Activated CD4-positive, alpha-beta T cell treated with anti-CD3 and anti-CD28 coated beads, Interleukin-2, amount 10 ng/mL, durations not matched to agents 24 days and 14 days (primary cell): ENCODE measurements at places on chromosomes 7 and 10.
A peak's percentile ranks its signal among the peaks of the same experiment; 100 is the strongest.

DNA sequence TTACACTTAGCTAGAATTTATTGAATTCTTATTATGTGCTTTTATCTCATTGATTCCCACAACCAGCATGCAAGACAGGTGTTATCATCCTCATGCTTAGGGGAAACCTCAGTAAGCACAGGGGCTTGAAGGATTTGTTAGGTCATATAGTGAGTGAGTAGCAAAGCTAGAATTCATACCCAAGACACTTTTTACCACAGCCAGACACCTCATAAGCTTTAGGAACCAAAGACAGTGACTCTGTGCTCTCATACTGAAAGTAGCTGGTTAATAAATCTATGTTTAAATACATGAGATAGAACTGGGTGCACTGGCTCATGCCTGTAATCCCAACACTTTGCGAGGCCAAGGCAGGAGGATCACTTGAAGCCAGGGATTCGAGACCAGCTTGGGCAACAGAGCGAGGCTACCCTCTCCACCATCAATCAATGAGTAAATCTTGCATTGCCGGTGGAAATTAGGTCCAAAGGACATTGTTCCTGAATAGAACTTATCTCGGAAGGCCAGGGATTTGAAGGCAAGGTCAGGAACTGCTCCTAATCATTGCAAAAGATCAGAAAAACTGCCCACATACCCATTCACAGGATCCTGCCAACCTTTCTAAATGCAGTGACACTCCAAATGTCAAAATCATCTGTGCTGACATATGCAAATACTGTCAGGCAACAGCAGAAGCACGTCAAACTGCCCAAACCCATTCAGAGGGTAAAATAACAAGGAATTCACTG lies 523.5 kb downstream of the PARD3 start:
- no peak for DNase-seq

GRCh38 chr7:114670676-114671075 lies 251.2 kb upstream of the MDFIC start:
- DNase-seq: no peak

DNA sequence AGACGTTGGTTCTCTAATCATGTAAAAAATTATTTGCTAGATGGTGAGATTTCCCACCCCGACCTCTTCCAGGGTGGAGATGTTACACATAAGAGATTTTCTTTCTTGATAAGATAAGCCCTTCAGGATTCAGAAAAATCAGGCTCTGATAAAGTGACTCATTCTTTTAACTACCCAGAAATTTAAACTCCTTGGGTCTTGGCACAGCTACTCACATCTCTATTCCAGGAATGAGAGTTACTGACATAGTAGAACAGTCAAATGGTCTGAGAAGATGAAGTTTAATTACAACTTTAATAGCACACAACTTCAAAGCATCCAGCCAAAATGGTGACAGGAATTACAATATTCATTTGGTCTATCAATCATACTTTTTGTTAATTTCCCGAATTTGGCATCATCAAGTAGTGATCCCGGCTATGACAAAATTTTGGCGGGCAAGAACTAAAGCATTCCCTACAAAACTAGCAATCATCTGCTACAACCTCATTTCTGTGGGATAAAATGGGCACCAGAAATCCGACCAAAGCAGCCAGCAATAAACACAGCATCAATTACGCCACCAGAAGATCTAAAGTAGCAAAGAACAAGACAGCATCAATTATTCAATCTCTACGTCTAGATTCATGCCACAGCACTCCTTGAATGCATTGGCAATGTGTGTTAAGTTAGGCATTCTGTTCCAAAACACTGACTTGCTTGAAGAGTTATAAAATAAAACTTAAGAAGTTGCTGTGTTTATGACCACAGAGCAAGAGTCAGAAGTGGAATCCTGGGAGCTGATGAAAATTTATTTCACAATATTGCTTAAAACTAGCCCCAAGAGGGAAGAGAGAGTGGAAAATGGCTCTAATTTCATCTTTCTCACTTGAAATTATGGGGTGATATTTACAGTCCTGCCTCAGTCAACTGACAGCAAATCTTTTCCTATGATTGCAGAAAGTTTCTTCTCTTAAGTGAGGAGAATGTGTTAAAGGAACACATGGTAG lies 565.7 kb upstream of the ANKRD30A start:
- DNase-seq: no peak

DNA sequence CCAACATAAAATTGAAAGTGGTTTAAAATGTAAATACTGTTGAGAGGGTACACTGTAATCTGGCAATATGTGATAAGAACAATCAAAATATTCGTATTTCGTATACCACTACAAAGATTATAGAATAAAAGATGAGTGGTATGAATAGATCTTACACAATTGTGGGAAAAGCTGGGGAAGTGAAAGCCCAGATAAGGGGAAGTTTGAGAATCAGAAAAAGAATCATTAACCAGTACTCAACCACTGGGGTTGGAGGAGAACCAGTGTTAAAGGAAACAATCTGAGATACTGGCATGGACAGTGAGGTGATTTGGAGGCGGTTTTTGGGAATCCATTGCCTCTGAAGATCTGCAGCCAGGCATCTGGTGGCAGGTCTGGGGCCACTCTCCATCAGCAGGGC lies 59.7 kb upstream of the CDK14 start:
- no peak for DNase-seq

DNA sequence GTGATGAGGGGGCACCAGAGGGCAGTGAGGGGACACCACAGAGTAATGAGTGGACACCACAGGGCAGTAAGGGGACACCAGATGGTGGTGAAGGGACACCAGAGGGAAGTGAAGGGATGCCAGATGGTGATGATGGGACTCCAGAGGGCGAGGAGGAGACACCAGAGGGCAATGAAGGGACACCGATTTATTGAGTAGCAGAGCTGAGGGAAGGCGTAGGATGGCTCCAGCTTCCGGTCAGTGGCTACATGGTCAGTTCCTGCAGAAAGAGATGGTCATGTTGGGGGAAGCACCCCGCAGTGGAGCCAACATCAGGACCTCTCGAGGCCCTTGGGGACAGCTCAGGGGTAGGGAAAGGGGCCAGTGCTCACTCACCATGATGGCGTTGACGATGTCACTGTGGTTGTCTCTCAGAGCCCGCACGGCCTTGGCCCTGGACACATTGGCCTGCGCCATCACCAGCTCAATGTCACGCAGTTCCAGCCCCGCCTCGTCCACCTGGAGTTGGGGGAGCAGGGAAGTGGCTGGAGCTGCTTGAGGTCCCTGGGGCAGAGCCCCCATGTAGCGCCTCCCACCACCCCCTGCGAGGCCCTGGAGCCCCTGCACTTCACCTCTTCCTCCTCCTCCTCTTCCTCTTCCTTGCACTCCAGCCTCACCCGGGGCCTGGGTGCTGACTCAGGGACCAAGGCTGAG lies 8.4 kb downstream of the NACAD start:
- peak; percentile 74 for DNase-seq

DNA sequence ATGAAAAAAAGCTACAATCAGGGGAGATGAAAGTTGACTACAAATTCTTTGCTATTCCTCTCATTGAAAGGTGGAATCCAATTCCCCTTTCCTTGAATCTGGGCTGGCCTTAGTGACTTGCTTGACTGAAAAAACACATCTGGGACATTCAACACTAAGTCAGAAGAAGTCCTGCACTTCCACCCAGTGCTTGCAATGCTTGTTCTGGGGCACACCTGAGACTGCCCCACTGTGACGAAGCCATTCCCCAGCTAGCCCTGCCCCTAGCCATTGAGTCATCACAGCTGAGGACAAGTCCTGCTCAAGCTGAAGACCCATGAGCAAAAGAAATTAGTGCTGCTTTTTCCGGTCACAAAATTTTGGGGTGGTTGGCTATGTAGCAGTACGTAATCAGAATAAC lies 19.2 kb upstream of the GRID1 start:
- no peak for DNase-seq

- no peak for DNase-seq
Observed at GRCh38 chr10:109247814-109248213, 675.5 kb downstream of the XPNPEP1 start.

DNA sequence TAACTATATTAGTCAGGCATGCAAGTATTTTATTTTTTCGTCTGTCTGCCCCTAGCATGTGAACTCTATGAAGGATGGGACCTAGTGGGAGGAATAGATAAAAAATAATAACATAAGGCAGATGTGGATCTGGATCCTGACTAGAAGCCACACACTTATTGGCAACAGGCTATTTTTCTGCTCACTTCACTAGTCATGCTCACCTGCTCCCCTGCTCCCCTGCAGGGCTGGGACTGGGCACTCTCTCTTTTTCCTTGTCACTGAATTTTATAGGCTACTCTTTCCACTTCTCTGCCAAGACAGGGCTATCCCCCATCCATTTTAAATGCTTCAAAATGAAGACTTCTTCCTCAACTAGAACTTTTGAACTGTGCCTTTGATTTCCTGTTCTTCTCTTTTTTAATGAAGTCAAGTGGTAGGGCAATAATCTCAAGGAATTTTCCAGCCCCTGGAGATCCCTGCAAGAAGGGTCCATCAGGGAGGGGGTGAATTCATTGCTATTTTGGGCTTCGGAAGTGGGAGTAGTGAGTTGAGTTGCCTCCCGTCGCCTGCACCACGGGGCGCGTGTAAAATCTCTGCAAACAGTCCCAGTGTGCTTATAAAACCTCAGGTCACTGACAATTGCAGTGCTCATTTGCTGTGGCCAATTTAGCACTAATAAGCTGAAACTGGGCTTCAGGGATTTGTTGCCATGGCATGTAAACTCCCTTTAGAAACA lies 156.7 kb upstream of the NPVF start:
- DNase-seq: no peak

DNA sequence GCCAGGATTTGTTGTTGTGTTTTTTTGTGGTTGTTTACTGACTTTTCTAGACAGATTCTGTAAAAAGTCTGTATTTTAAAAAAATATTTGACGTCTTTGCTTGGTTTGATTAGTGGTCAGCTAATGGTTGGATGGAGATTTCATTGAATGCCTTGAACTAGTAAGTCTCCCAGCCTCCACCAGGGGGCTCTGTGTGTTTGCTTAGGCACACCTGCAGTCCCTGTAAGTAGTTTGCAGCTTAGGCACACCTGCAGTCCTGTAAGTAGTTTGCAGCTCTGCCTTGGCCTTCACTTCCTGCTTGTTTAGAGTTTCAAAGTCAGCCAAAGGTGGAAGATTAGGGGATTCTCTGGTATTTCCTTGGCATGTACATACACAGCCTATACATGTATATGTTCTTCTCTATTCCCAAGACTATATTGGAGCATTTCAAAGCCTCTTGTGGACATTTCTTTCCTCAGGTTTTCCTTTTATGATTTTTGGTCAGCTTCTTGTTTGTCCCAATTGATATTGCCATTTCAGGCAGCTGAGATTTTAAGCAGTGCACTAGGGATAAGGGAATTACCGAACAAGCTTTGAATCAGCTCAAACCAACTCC lies 101.6 kb downstream of the CCSER2 start:
- peak; percentile 87 for DNase-seq

GRCh38 chr10:27599546-27599945 lies 95.4 kb downstream of the RAB18 start:
- peak; percentile 37 for DNase-seq

GRCh38 chr7:519484-520390 lies at the start of gene PDGFA:
Gene PDGFA (minus strand): TSS chr7:519846. CDS start chr7:519001, 845 bp downstream.
- DNase-seq: peak; percentile 73

GRCh38 chr7:96174812-96175211 lies 147.1 kb downstream of the SLC25A13 start:
- DNase-seq: no peak

DNA sequence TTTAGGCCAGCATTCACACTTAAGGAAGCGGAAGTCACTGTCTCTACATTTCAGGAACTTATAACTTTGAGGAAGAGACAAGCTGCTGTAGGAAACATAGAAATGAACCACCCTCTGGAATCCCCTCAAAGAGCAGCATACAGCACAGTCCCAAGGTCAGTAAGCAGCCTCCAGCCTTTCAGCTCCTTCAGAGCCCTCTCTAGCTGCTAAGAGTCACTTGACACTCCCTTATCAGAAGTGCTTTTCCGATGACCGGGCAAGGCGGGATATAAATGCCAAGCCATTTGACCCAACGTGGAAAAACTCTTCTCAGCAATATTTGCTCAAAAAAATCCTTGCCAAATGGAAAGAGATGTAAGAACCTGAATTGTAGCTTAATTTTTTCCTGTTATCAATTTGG lies 1284.3 kb downstream of the XPNPEP1 start:
- no peak for DNase-seq

GRCh38 chr10:78349165-78349516 lies 315.5 kb downstream of the RPS24 start:
- DNase-seq: no peak

- DNase-seq: no peak
Observed at GRCh38 chr7:51019191-51019844, 236.6 kb upstream of the GRB10 start.

- DNase-seq: no peak
Observed at GRCh38 chr7:128804484-128804883, 12.7 kb downstream of the CCDC136 start.

GRCh38 chr10:117462424-117462792 lies 80.1 kb upstream of the EMX2 start:
- DNase-seq: no peak

DNA sequence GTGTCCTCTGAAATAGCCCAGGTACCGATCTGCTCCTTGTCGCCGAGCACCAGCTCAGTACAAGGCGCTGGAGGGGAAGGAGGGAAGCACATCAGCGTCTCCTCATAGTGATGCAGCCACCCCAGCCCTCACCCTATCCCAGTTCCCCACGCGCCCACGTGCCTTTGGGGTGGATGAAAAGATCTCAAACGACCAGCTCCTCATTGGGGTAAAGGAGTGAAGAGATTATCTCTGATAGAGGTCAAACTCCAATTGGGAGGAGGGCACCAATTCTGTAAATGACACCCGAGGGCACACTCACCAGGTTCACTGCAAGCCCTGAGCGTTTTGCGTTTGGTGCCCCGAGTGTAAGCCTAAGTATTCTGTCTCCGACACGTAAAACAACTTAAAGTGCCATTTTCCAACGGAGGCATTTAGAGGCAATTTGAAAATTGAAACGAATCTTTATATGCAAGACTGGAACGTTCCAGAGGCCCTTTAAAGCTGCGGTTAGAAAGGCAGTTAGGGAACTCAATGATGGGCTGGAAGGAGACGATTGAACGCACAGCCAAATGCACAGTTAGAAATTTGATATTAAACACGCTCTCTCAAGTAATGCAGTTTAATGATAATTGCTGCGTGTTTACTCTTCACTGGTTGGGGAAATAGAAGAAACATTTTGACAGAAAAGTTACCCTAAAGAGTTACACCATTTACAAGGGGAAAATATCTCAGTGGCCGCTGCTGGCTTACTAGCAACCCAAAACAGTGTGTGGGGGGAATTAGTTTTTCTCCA lies 8.9 kb upstream of the EMX2 start:
- DNase-seq: no peak

GRCh38 chr10:43257347-43258210 lies 9.3 kb downstream of the RASGEF1A start:
- no peak for DNase-seq

GRCh38 chr7:124030964-124031363 lies 1.9 kb downstream of the TMEM229A start:
- DNase-seq: no peak

DNA sequence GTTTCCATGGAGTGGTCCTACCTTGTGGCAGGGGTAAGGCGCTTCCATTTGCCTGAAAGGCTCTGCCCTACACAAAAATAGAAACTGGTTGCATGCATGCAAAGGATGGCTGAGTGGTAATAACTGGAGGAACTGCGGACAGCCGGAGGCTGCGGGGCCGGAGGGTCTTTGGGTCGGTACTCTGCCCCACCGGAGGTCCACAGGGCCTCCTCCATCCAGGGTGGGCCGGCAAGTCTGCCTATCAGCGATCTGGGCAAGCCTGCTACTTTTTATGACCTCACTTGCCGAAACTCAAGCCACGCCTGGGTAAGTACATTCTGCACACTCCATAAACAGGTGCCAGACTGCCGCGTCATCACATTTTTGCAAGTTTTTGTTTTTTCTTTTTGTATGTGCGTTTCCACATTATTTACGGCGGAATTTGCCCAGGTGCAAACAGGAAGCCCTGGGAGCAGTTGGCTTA lies 30.0 kb downstream of the TACC2 start:
- DNase-seq: no peak
